CD4-positive, alpha-beta T cell treated with Interleukin-17A for 1 hour (primary cell): ENCODE measurements at places on chromosomes 16 and 17.

DNA sequence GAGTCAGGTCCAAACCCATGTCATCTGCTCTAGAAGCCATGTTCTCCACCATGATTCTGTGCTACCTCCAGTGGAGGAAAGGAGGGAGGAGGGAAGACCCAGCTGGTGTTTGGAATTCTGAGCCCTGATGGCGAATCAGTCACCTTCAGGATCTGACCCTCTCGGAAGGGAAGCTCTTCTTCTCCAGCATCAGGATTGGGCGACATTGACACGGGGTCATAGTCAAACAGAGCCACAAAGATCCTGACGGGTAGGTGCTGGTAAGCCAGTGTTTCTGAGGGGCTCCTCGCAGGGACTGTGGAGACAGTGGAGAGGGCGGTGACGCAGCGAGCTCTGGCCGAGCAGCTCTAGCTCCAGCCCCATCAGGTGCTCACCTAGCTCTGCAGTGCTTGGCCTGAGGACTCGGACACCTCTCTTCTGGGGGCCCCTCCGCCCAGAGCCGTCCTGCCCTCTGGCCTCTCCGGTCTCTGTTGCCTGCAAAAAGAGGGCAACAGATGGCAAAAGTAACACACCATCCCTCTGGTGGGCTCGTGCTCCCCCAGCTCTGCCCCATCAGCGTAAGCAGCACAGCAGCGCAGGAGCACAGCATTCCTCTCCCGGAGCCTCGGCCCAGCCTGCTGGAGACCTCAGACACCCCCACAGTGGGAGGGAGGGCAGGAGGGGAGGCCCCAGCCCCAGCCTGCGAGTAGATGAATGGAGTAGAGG lies 21.0 kb downstream of the TSPOAP1 start:
- no peak for DNase-seq

GRCh38 chr16:67530013-67530939 lies 1.6 kb downstream of the RIPOR1 start:
- DNase-seq, result peak; percentile 57

GRCh38 chr17:15250135-15250860 lies 14.8 kb downstream of the PMP22 start:
- no peak for DNase-seq

DNA sequence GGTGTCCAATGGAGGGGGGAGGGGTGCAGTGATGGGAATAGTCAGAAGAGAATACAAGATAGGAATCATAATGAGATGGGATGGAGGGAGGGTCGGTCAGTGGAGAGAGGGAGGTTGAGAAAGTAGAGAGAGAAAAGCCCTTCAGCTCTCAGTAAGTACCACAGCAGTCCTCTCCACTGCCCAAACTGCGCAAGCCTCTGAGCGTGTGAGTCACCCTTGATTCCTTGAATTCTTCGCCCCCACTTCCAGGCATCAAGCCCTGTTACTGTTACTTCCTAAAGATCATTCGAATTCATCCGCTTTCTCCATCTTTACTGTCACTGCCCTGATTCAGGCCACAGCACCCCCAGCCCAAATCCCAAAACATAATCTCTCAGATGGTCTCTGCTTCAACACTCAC lies 2.5 kb downstream of the GUCY2D start:
- DNase-seq, result no peak

GRCh38 chr16:89373355-89374110 lies 116.8 kb downstream of the ANKRD11 start:
- DNase-seq, result no peak

- DNase-seq, result no peak
Observed at GRCh38 chr16:11841026-11841425, 10.3 kb downstream of the RSL1D1 start.

DNA sequence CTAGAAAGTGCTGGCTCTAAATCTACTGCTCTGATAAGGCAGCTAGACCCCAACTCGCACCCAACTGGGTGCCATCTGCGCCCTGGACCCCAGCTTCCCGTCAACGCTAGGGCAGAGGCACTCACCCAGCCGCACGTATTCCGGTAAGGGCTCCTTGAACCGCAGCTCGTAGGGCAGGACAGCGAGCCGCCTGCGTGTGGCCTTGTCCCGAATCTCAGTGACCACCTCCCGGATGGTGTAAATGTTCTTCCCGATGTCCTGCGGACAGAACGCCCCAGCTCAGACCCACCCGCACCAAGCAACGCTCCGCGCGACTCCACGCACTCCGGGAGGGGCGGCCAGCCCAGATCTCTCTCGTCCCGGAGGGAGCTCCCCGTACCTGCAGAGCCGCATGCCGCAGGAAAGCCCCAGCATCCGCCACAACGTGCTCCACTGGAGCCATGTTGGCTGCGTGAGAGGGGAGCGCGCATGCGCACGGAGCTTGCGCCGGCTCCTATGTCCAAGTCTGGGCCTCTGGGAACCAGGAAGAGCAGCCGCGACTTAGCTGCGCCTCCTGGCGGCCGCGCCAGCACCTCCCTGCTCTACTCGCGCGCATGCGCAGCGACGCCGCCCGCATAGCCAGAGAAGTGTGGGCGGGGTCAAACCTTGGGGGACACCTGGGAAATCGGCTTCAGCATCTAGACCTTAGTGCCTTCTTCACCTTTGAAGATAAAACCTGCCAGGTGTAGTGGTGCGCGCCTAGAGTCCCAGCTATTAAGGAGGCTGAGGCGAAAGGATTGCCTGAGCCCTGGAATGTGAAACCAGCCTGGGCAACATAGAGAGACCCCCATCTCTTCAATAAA lies at the start of gene NOB1:
NOB1 (minus strand) TSS at position 458 of the 842 bp plus-strand sequence; CDS start at position 442, 16 bp downstream.
- DNase-seq, result peak; percentile 98

- DNase-seq, result peak; percentile 26
Observed at GRCh38 chr17:42163113-42163512, 8.3 kb upstream of the RAB5C start.

DNA sequence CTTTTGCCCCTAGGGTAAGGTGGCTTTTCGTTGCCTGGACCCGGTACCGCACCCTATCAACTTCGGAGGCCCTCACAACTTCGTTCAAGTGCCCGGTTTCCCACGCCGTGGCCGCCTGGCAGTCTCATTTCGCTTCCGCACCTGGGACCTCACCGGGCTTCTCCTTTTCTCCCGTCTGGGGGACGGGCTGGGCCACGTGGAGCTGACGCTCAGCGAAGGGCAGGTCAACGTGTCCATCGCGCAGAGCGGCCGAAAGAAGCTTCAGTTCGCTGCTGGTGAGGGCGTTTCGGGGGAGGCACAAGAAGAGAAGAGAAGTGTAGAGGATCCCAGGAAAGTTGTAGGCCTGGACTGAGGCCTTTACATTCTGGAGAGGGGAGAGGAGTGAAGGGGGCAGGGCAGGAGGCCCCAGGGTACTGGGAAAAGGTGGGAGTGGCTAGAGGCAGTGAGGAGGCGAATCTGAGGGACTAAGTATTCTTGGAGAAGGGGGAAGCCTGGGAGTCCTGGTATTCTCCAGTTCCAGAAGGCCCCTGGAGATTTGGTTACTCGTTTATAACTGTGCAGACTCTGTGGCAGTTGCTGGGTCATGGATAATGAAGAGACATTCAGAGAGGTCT lies 5.5 kb downstream of the CNTNAP1 start:
- no peak for DNase-seq

GRCh38 chr17:61764846-61765245 lies 98.5 kb downstream of the BRIP1 start:
- no peak for DNase-seq

DNA sequence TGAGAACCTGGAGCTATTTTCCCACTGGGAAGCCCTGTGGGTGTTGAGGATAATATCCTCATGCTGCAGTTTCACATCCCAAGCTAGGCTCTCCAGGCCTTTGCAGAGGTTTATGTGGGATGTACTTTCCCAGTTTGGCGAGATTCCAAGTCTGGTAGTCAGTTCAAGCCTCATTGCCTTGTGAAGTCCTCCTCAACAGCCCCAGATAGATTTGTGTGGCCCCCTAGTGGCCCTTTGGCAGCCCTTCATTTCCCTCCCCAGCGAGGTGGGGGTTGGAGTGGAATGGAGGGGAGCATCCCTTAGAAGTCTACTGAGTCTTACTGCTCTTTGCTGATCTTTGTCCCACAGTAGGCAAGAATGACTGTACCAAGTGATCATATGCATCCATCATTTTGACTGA lies 137.9 kb downstream of the CDH11 start:
- no peak for DNase-seq

DNA sequence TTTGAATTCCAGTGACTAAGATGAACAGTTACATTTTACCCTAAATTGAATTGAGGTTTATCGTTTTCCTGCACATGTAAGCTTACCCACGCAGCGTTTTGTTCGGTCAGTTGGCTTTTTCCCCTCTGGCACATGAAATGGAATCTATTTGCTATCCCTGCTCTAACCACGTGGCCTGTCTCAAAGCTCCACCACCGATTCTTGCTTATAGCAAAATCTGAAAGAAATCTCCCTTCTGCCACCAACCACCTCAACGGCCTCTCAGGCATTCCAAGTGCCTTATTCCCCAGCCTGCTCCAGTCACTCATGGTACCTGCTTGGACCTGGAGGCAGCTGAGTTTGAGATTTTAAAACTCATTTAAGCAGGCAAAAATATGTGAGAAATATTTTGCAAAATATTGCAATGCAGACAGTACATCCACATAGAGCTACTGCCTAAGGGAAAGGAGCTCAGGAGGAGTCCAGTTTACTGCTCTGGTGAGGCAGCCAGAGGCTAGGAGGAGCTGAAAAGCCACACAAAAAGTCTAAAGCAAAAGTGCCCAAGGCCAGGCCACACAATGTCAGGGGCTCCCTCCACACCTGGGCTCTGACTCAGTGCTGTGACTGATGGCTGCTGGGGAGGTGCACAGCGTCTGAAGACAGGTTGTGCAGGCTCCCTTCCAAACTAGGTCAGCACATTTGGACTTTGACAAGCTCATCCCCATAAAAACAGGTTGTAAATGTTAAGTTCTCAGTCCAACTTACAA lies 26.4 kb downstream of the ARHGAP17 start:
- no peak for DNase-seq

DNA sequence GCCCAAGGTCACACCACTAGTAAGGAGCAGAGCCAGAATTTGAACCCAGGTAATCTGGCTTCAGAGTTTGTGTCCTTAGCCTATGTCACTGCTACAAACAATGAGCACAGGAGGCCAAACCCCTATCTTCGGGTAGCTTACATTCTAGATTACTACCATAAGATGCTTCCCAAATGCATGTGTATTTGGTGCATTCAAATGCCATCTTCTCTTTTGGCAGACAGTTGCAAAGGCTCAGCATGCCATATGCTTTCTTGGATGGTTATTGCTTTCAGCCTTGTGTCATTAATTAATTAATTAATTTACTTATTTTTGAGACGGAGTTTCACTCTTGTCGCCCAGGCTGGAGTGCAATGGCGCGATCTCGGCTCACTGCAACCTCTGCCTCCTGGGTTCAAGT lies 80.7 kb downstream of the DNAH3 start:
- DNase-seq, result no peak

- peak; percentile 67 for DNase-seq
Observed at GRCh38 chr17:7929158-7930023, at the start of gene KCNAB3. TSS of gene KCNAB3 (minus strand) at chr17:7929856. CDS start at chr17:7929435, 421 bp downstream.

GRCh38 chr17:77999413-78000173 lies 41.1 kb downstream of the TNRC6C start:
- no peak for DNase-seq

GRCh38 chr16:50388496-50388895 lies 19.7 kb upstream of the BRD7 start:
- no peak for DNase-seq

DNA sequence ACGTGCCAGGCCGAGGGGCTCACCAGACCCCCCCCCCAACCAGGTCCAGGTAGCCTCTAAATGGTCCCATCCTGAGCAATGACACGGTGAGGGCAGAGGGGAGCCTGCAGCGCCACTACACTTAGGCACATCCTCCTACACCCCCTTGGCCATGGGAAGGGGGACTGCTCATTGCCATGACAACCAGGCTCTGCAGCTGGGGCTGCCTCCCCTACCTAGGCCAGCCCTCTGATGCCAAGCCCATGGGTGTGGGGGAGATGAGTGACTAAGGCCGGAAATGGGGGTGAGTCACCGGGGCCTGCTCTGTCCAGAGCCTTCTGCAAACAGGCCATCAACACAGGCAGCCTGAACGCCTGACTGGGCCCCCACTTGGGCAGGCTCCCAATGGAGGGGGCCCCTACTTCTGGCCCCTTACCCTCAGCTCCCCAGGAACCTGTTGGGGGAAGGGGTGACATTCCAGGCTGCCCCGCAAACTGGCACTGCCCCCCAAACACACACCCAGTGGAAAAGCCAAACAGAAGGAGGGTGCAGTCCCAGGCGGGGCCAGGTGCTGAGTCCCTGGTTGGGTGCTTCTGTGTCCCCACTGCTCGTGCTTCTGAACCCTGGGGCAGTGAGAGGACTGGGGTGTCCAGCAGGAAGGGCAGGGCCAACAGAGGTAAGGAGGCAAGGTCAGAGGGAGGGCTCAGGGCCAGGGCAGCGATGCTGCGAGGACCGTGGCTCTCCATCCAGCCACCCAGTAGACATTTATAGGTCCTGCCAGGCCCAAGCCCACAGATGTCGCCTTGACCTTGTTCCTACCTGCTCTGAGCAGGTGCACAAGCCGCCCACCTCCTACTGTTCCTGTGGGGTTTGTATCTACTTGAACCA lies 8.2 kb downstream of the PLCD3 start:
- peak; percentile 12 for DNase-seq

GRCh38 chr17:34613064-34614019 lies 34.0 kb downstream of the TMEM132E start:
- DNase-seq, result no peak

DNA sequence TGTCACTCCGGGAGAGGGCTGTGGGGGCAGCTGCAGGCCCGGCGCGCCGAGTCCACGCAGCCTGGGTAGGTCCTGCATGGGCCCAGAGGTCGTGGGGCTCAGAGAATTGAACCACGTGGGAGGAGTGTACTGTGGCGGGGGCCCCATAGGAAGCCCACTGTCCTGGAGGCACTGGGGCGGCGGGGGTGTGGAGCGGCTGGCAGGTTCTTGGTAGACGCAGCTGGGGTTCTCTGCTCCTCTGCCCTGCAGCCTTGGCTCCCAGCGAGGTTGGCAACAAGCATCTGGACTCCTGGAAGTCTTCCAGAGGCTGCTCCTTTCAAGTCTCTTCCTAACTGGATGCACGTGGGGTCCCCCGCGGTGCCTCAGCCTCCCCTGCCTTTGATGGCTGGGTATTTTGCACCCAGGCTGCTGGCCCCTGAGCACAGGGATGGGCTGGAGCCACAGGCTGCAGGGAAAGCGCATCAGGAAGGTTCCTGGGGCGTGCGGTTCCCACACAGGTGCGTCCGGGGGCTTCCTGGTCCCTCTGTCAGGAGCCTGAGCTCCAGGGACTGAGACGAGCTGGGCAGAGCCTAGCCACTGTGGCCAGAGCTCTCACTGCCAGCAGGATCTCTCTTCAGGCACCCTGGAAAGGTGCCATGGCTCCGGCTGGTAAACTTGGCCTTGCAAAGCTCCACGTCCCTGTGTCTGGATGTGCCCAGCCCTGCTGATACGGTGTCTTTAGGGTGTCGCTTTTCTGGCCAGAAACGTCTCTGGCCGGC lies 9.3 kb downstream of the KCTD5 start:
- DNase-seq, result no peak

DNA sequence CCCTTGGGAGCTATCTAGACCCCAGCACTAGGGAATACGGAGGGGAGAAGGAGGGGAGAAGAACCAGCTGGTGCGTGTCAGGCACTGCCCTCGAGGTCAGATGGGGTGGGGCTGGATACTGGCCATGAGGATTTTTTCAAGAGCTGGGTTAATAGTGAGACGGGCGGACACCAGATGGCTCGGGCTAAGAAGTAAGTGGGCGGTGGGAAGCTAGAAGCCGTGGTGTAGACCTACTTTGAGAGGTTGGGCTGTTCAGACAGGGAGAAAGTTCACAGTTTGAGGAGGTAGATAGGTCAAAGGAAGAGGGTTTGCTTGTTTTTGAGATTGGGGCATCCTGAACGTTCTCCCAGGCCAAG lies 303.8 kb downstream of the SEC14L1 start:
- DNase-seq, result no peak

- DNase-seq, result no peak
Observed at GRCh38 chr16:55264949-55265348, 59.1 kb upstream of the IRX6 start.

GRCh38 chr16:21638573-21638975 lies 13.8 kb downstream of the IGSF6 start:
- peak; percentile 47 for DNase-seq
